Smooth muscle cell of the pulmonary artery (primary cell): ENCODE measurements at places on chromosomes 6 and 20. TPM values are rescaled to one million over a fixed set of nuclear protein-coding genes. Genes with fewer than 3 reads are reported as not detected.

The REM1 gene
- 0.07 and 4.0 TPM in 2 replicates for total RNA-seq

The MAS1L gene
- total RNA-seq = not detected in 2 replicates

The CLDN20 gene
- not detected in 2 replicates for total RNA-seq

The RIPOR3 gene
- total RNA-seq = 0.33 and 0.73 TPM in 2 replicates

The GFRA4 gene
- total RNA-seq = not detected in 2 replicates

The RAET1L gene
- not detected in 2 replicates for total RNA-seq

The DEFB124 gene
- not detected in 2 replicates for total RNA-seq

The DSP gene
- 11.4 and 13.2 TPM in 2 replicates for total RNA-seq

The HLA-G gene
- total RNA-seq = 0.26 and 0.36 TPM in 2 replicates

The ADGRF5 gene
- total RNA-seq = 5.5 and 39.0 TPM in 2 replicates

The FLOT1 gene
- 102 and 110 TPM in 2 replicates for total RNA-seq
